Stimulated activated CD4-positive, alpha-beta T cell treated with anti-CD3 and anti-CD28 coated beads, TNF-alpha, amount 100 ng/mL, for 48 hours (primary cell): ENCODE measurements at places on chromosomes 4 and X.

DNA sequence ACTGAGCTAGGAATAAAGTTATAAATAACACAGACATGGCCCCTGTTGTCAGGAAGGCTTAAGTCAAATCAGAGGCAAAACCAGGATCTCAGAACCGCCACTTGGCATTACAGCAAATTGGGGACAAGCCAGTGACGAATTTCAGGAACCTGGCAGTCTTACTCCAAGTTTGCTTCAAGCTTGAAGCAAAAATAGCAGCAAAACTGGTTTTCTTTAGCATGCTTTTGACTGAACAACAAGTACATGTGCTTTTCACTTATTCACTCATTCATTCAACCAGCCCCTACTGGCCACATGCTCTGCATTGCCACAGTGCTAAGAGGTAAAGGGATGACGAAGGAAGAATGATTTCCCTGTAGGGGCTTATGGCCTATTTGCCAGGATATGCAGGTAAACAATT lies 253.9 kb upstream of the PPARGC1A start:
- DNase-seq: no peak

DNA sequence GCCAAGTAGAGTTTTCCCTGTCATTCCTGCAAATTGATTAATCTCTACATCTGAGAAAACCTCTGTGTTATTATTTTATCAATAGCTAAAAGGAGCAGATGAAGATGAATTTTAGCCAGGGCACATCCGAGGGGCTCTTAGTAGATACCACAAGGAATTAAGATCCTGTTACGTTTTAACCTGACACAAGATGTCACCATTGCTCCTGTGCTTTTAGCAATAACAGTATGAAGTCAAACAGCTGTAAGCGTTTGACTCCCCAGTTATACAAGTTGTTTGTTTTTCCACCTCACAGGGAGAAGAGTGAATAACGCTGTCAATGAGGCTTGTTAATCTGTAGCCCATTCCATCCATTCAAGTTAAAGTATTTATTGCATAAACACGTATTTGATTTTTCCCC lies 76.0 kb upstream of the AP1S2 start:
- DNase-seq: no peak

- no peak for DNase-seq
Measured at GRCh38 chr4:86837691-86838503, 11.3 kb downstream of the SLC10A6 start.

- no peak for DNase-seq
Measured at GRCh38 chr4:112765317-112765974, 128.5 kb downstream of the LARP7 start.

DNA sequence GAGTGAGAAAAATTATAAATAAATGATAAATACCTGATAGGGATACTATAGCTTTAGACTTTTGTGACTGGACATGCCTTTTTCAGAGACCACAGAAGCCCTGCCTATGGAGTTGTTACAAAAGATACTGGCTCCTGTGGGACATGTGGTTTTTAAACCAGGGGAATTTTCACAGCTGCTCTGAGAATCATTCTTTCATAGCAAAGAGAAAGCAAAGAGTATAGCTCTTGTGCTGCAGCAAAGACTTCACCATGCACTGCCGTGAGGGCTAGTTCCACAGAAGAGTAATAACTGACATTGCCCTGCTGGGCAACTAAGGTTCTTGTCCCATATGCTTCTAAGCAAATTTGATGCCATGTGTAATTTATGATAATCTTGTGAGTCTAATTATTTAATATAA lies 98.2 kb downstream of the MAPK10 start:
- DNase-seq: no peak

- DNase-seq: no peak
Measured at GRCh38 chr4:83013420-83013867, 2.8 kb upstream of the LIN54 start.

- DNase-seq: no peak
Measured at GRCh38 chrX:116111934-116112595, 58.5 kb upstream of the AGTR2 start.

DNA sequence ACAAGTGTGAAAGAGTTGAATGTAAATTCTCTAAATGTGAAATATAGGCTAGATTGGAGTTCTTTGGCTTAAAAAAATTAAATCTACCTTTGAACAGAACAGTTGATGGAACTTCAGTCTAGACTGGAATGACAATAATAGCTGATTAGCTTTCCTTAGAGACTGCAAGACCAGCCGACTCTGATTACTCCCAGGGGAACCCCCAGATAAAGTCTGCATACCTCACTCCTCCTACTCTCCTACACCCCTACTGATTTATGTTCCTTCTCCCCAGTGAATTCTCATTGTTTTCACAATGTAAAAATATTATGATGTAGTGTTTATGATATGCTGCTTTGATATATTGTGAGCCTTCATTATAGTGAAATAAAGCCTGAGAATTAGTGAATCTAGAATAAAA lies 241.3 kb downstream of the CFAP299 start:
- no peak for DNase-seq

DNA sequence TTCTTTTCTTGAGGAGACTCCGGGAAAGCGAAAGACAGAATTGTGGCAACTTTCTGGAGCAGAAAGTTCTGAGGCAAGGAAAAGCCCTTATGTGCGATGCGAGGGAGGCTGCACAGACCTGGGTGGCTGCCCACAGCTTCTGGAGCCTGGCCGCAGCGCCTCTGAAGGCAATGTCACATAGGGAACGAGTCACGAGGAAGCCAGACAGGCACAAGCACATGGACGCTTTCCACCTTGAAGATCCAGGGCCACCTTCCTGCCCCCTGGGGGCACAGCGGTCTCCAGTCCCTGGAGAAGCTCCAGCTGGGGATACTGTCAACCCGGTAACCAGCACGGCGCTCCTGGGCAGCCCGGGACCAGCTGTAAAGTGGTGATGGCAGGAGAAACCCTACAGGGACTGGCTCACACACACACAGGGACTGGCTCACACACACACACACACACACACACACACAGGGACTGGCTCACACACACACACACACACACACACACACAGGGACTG lies 69.8 kb downstream of the MTNR1A start:
- no peak for DNase-seq
